ENCODE measurements at places on chromosomes 12 and 14.

DNA sequence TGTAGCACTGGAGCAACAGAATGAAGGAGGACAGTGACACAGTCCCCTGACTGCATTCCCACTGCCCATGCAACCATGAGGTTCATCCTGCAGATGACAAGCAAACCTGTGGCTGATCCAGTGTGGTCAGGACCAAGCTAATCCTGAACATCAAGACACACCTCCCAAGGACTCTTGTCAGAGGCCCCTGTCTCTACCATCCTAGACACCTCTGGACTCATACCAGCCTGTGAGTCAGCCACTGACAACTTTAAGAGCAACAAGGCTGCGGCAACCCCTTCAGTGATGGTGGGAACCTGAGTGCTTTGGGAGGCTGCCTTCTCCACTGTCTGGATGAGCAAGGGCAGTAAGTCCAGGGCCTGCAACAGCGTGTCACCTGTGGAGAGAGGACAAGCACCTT is 24.6 kb downstream of the GCN1 start:
- DNase-seq: no peak

DNA sequence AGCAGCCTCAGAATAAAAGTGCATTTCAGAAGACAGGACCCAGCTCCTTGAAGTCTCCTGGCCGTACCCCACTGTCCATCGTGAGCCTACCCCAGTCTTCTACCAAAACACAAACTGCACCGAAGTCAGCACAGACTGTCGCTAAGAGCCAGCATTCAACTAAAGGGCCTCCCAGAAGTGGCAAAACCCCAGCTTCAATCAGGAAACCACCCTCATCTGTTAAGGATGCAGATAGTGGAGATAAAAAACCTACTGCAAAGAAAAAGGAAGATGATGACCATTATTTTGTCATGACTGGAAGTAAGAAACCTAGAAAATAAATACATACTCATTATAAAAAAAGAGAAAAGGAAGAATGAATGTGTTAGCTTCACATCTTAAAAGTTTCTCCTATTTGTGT is 51.1 kb downstream of the GAS2L3 start:
- DNase-seq: no peak

DNA sequence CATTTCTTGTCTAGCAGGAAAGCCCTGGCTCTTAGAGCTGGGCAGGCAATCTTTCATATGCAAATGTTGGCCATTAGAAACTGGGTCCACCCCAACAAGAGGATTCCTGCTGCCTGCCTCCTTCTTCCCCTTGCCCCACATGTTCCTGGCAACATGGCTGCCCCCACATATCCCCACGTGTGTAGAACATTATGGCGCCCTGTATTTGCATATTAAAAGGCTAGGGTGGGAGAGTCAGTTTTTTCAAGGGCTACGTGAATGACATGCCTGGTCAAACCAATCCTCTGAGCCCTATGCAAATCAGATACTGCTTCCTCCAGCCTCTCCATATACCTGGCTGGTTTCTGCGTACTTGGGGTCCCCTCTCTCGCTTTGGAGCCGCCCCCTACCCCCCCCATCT is 514.0 kb downstream of the FUT8 start:
- no peak for DNase-seq

DNA sequence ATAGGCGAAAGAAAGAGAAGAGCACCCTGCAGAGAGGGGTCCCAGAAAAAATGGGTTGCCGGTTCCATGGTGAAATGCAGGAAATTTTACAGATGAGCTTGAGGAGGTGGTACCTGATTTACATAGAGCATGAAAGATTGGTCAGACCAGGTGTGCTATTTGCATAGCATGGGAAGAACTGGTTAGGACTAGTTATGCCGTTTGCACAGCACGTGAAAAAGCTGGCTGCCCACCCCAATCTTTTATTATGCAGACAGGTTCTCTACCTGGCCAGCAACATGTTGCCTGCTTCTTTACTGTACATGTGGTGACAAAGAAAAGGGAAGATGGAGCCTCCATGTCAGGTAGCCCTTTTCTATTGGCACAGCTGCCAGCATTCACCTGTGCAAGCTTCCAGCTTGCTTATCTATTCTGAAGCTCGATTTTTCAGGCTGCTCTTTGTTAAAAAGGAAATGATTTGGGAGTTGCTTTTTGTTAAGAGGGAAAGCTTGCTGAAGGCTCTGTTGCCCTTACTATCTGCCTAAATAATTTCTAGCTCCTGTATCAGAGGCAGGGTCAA is 62.9 kb upstream of the ELK3 start:
- DNase-seq: no peak

GRCh38 chr12:22480016-22480415 is 64.3 kb downstream of the C2CD5 start:
- no peak for DNase-seq

DNA sequence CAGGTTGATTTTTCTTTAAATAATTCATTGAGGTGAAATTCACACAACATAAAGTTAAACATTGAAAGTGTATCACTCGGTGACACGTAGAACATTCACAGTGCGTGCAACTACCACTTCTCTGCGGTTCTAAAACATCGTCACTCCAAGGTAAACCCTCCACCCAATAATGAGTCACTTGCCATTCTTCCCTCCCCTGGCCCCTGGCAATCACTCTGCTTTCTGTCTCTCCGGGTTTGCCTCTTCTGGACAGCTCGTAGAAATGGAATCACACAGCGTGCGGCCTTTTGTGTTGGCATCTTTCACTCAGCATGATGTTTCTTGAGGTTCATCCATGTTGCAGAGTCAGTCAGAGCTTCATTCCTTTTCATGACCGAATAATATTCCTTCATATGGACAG is 18.9 kb downstream of the FZD10 start:
- DNase-seq: no peak

DNA sequence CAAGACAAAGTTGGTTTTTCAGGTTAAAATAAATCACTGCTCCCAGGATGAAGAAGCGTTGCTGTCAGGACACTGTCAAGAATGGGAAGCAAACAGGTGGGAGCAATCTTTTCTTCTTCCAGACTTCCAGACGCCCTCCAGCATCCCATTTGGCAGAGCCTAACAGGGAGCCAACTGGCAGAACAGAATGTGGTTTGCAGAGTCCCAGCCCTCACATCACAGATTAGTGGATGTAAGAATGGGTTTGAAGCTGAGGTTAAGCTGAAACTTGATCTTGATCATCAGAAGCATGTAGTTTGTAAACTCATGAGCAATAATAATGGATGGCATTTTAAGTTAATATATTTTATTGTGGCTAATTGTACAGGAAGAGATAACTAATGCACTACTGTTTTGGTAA is 636.4 kb downstream of the SLC6A15 start:
- DNase-seq: no peak

- no peak for DNase-seq
Measured at GRCh38 chr14:97709552-97709951, 912.4 kb downstream of the VRK1 start.

- no peak for DNase-seq
Measured at GRCh38 chr12:85828576-85828975, 7.6 kb downstream of the RASSF9 start.

DNA sequence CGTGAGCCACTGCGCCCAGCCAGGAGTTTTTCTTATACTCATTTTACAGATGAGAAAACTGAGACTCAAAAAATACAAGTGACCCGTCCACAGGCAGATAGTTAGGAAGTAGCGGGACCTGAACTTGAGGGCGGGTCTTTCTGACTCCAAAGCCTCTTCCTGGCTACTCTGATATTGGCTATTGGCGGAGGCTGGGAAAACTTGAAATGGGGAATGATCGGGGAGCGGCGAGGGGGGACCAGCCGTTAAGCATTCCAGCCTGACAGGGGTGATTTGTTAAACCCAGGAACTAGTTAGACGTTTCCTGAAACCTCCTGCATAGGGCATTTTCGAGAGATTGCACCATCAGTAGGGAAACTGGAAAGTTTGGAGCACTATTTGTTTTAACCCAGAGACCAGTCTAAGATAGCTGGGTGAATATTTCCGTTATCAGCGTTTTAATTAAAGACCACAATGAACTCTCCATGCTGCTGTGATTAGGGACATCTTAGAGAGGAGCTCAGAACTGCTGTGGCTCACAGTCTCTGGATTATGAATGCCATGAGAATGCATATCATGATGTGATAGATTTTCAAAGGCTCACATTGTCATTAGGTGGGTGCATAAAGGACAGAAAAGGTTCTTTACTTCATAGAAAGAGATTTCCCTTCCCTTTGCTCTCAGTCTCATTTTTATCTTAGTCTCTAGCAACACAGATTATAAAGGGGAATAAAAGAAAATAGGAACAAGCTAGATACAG is 2.5 kb downstream of the NR1H4 start:
- DNase-seq: no peak

- DNase-seq: no peak
Measured at GRCh38 chr12:31491841-31492598, 98.9 kb downstream of the DENND5B start.

DNA sequence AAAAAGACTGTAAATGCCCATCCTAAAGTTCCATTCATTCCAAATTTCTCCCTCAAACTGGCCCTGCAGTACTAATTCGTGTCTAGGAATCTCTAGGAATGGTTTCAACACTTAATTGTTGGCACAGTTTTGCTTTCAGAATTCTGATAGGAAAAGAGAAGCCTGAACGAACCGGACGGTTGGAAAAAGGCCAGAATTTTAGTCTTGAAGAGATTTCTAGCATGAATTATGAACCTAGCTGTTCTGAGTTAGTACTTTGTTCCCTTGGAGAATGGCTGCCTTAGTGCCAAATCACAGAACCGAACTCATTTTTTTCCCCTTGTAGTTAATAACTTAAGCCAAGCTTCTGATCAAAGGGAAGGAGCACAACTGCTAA is 262.6 kb downstream of the ADAMTS20 start:
- DNase-seq: no peak

Measured in neural progenitor cell (in vitro differentiated cells).